ENCODE measurements at places on chromosomes 6 and 20. TPM values are rescaled to one million over a fixed set of nuclear protein-coding genes. Genes with fewer than 3 reads are reported as not detected.

BHLHE23 gene
- not detected for total RNA-seq

- no peaks in the 10 kb centered on the region for H3K4me1 ChIP-seq
- H3K27ac ChIP-seq, result no peak overlapping the region
- no peak for DNase-seq
- no peaks in the 10 kb centered on the region for H3K36me3 ChIP-seq
- no peak overlapping the region for H3K4me3 ChIP-seq
- H3K27me3 ChIP-seq, result no peaks in the 10 kb centered on the region
Observed at GRCh38 chr20:9867196-9867980, 28.5 kb upstream of the PAK5 start.

TULP1 gene
- not detected for total RNA-seq

SYTL3 gene
- 28.3 TPM for total RNA-seq

DNA sequence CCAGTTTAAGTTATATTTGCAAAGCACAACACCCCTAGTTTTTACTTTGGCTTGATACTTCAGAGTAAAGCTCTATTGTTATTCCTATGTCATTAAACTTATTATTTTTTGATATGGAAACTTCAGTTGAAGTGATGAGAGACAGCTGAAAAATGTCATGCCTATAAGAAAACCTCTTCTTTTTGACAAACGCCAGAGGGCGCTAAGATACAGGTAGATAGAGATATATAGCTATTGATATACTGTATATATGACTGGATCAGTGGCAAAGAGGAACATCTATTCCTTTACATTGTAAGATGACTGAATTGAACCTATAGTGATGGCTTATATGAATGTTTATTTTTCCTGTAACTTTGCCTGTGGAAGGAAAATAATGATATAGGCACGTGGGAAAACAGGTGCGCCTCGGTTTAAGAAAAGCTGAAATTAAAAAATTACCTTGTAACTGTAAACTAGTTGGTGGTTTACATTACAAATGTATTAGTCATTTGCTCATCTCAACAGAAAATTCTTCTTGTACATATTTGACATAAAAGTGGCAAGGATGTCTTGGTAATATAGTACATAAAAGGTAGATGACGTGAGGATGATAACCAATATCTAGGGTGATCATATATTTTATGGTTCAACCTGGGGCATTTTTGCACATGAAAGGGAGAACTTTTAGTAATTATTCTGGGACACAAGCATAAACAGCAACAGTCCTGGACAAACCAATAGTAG lies 74.1 kb downstream of the LAMA4 start:
- no peaks in the 10 kb centered on the region for H3K4me1 ChIP-seq
- no peak overlapping the region for H3K27ac ChIP-seq
- no peaks in the 10 kb centered on the region for H3K36me3 ChIP-seq
- H3K27me3 ChIP-seq, result no peaks in the 10 kb centered on the region
- DNase-seq, result no peak

GRCh38 chr6:168014428-168014827 lies 17.0 kb downstream of the KIF25 start:
- H3K27ac ChIP-seq, result no peak overlapping the region
- H3K4me3 ChIP-seq, result no peak overlapping the region
- no peaks in the 10 kb centered on the region for H3K27me3 ChIP-seq
- DNase-seq, result no peak
- H3K36me3 ChIP-seq, result no peaks in the 10 kb centered on the region

ZSCAN16 gene
- total RNA-seq, result 5.2 TPM
